ENCODE measurements at places on chromosomes 4 and X.

DNA sequence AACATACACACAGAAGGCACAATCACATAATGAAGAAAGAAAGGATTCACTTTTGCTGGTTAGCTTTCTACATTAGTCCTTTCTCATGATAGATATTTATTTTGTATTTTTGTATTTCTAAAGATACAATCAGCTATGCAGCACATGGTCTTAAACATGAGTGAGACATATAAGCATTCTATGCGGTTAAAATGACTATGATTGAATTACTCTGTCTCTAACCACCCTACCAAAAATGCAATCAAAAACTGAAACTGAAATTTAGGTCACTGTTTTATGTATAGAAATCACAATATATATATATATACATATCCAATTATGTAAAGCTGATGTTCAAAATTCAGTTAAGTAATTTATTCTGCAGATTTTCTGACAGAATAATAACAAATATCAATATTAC is 21.9 kb downstream of the CXXC4 start:
- DNase-seq = no peak

DNA sequence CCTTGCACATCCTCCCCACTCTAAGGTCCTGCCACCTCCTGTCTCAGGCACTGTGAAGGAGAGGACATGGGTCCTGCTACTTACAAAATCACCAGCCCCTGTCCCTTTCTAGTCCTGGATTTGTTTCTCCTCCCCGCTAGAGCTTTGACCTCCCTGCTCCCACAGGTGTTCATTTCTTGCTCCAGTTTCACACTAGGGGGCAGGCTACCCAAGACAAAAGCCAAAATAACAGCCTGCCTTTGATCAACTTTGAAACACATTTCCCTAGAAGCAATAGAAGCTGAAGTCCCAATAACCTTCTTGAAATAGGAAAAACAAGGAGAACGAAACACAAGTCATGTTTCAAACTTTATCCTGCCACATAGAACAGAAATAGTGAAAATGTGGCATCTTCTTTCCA is 164.4 kb downstream of the QDPR start:
- DNase-seq = no peak

DNA sequence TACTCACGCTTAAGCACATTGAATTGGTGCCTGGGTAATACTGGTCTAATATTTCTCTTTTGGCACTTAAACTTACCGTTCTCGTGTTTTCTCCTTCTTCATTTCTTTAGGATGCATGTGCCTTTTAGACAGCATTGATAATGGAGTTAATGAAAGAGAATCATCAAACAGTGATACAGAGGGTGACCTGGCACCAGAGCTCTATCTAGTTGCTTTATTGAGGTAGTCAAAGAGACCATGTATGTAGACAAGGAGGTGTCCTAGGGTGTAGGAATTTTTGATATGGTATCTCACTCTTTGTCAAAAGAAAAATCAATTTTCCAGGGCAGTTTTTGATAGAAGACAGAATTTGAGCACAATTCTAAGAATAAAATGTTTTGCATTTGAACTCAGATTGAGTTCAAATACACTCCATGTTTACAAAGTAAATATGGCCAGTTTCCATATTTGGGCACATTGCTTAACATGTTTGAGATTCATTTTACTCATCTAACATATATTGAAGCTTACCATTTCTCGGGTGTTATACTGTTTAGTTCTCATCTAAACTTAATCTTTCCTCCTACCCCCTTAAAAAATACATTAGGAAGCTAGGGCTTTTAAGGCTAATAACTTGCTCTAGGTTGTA is 92.0 kb downstream of the WWC2 start:
- DNase-seq = no peak

DNA sequence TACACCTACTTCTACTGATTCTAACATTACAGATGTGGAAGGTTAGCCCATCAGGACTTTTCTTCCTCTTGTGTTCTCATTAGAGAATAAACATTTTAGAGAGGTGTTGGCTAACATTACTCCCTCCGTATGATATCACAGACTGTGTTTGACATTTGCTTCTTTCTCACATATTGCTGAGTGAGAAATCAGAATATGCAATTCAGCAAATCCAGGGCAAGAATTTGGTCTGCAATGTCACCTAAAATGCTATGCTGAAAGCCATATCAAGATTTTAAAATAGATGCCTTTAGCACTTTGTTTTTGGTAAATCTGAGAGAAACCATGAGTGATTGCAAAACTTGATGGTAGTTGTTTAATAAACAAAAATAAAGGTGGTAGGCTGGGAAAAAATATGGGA is 319.1 kb downstream of the C4orf33 start:
- DNase-seq = no peak

- no peak for DNase-seq
Measured at GRCh38 chr4:38132107-38132673, 172.0 kb downstream of the PTTG2 start.

GRCh38 chrX:133350751-133351150 is 64.5 kb downstream of the GPC4 start:
- no peak for DNase-seq

- no peak for DNase-seq
Measured at GRCh38 chrX:69152417-69152841, 12.8 kb downstream of the PJA1 start.

All from cerebellar nuclear complex (tissue), 1 donor.